Nephron progenitor cell (in vitro differentiated cells): ENCODE measurements at places on chromosomes 1 and 21.

- no peaks in the 10 kb centered on the region for H3K36me3 ChIP-seq
- H3K4me1 ChIP-seq, result no peaks in the 10 kb centered on the region
- DNase-seq, result no peak
- no peak overlapping the region for H3K27ac ChIP-seq
- H3K27me3 ChIP-seq, result no peaks in the 10 kb centered on the region
These were observed 45.8 kb upstream of the RALGPS2 start for GRCh38 chr1:178679237-178679636.

- H3K36me3 ChIP-seq, result no peaks in the 10 kb centered on the region
- peaks cover 55% of the 10 kb centered on the region for H3K27me3 ChIP-seq
- DNase-seq, result no peak
- peaks cover 9% of the 10 kb centered on the region for H3K4me1 ChIP-seq
- no peak overlapping the region for H3K4me3 ChIP-seq
These were observed 3.1 kb downstream of the GABRD start for GRCh38 chr1:2022063-2022770.

DNA sequence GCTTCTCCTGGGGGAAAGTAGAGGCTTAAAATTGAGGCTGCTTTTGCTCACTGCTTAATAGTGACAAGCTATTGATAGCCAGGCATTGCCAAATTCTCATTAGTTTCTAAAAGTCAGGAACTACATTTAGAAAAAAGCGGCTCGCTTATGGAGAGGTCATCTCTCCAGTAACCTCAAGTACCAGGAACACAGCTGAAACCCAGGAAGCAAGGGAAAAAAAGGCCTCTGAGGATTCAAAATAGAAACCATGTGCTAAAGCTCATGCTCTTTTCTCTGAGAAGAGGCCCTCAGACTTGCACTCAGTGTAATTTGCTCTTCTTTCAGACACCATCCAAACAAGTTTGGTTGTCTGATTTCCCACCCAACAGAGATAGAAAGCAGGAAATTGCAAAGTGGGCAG is 261.4 kb upstream of the USP25 start:
- peak overlapping the region; percentile 87 for H3K27ac ChIP-seq
- H3K27me3 ChIP-seq, result peaks cover 5% of the 10 kb centered on the region
- DNase-seq, result no peak
- H3K36me3 ChIP-seq, result no peaks in the 10 kb centered on the region

- no peak for DNase-seq
- H3K36me3 ChIP-seq, result no peaks in the 10 kb centered on the region
- H3K4me1 ChIP-seq, result peaks cover 6% of the 10 kb centered on the region
- H3K27me3 ChIP-seq, result peaks cover 3% of the 10 kb centered on the region
- no peak overlapping the region for H3K4me3 ChIP-seq
These were observed 111.8 kb upstream of the PRMT6 start for GRCh38 chr1:106944721-106945120.

DNA sequence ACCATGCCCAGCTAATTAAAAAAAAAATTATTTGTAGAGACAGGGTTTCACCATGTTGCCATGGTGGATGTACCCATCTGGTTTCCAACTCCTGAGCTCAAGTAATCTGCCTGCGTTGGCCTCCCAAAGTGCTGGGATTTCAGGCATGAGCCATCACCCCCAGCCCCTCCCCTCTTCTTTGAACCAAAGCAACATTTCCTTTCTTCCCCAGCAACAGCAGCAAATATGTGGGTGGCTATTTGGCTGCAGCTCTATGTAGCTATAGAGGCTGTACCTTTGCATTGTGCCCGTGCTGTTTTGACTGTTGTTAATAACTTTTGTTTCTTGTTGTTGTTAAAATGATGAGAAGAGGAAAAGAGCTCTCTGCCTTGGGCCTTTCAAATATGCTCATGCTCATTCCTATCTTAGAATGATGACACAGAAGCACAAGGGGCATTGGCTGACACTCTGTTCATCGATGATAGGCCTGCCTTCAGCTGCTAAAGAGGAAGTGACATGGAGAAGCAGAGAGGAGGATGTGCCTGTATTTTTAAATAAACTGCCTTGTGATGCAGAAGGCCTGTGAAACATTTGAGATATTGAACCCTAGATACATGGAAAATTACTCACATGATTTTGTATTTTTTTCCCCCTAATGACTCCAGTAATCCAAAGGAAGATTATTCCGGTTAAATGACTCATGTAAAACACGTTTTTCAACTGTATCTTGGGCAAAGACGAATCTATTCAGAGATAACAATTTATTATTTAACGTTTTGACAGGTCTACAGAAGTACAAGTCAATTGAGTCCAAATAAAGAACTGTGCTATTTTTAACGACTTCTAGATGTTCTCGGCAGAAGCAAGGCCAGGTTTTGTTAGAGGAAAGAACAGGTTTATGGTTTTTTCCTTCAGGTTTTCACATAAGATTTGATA is 20.5 kb upstream of the XPR1 start:
- H3K4me1 ChIP-seq, result peaks cover 11% of the 10 kb centered on the region
- no peaks in the 10 kb centered on the region for H3K27me3 ChIP-seq
- no peaks in the 10 kb centered on the region for H3K36me3 ChIP-seq
- peak overlapping the region; percentile 29 for H3K27ac ChIP-seq

DNA sequence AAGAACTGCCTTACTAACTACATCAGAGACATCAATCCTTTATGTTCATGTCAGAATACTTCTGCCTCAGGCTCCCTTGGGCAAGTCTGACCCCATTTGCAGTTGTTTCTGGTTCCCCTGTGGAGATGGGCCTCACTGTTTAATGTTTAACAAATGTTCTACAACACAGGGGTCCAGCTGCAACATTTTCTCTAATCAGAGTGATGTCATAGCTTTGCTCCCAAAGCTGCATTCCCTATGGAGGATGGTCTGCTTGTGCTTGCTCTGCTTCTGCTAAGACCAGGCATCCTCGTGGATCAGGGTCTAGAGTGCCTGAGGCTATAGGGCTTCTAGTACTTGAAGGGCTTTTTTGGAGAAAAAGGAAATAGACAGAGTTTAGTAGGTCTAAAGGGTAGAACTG is 1071.2 kb downstream of the TTLL7 start:
- H3K27me3 ChIP-seq, result no peaks in the 10 kb centered on the region
- no peaks in the 10 kb centered on the region for H3K36me3 ChIP-seq
- DNase-seq, result no peak
- H3K4me1 ChIP-seq, result peaks cover 31% of the 10 kb centered on the region

- H3K27ac ChIP-seq, result no peak overlapping the region
- peaks cover 25% of the 10 kb centered on the region for H3K27me3 ChIP-seq
- H3K4me3 ChIP-seq, result no peak overlapping the region
- no peaks in the 10 kb centered on the region for H3K36me3 ChIP-seq
- no peak for DNase-seq
These were observed 79.7 kb upstream of the RUNX3 start for GRCh38 chr1:25009671-25010262.

GRCh38 chr1:99672038-99672437 is 26.1 kb downstream of the PALMD start:
- H3K36me3 ChIP-seq, result no peaks in the 10 kb centered on the region
- H3K27me3 ChIP-seq, result no peaks in the 10 kb centered on the region
- no peak for DNase-seq

- peak within 1 kb of the TSS; percentile 84 for H3K4me3 ChIP-seq
- peaks cover 3% of the 10 kb centered on the region for H3K27me3 ChIP-seq
These were observed at the start of gene CERS2 for GRCh38 chr1:150974580-150975478. CERS2 (minus strand) TSS chr1:150974835; CDS start chr1:150969090, 5,745 bp downstream.

GRCh38 chr1:61501971-61502916 is 222.7 kb downstream of the TM2D1 start:
- no peak overlapping the region for H3K4me3 ChIP-seq
- H3K36me3 ChIP-seq, result no peaks in the 10 kb centered on the region
- peaks cover 29% of the 10 kb centered on the region for H3K4me1 ChIP-seq
- peak overlapping the region; percentile 68 for H3K27ac ChIP-seq
- DNase-seq, result peak; percentile 26

DNA sequence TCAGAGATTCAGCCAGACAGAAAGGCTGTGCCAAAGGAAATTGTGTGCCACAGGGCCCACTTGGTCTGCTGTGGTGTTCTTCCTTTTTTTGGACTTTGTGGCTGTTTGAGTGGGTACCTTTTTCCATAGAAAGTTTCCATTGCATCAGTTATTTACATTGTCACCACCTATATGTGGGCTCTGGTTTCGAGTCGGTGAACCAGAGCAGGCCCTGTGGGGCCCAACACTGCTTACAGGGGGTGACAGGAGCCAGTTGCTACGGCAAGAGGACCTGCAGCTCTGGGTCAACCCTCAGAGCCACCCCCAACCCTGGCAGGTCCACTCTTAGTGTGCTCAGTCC is 157.0 kb upstream of the EDN2 start:
- no peak overlapping the region for H3K4me3 ChIP-seq
- H3K36me3 ChIP-seq, result no peaks in the 10 kb centered on the region
- peaks cover 10% of the 10 kb centered on the region for H3K27me3 ChIP-seq

GRCh38 chr1:155051342-155051776 is 243 bp downstream of the ADAM15 start:
- H3K4me3 ChIP-seq, result peak overlapping the region; percentile 84
- H3K27me3 ChIP-seq, result peaks cover 11% of the 10 kb centered on the region
- H3K27ac ChIP-seq, result no peak overlapping the region
- no peaks in the 10 kb centered on the region for H3K36me3 ChIP-seq
- peaks cover 51% of the 10 kb centered on the region for H3K4me1 ChIP-seq

GRCh38 chr1:3787745-3788605 is 8.3 kb downstream of the LRRC47 start:
- H3K4me1 ChIP-seq, result peaks cover 6% of the 10 kb centered on the region
- H3K4me3 ChIP-seq, result no peak overlapping the region
- H3K36me3 ChIP-seq, result peaks cover 30% of the 10 kb centered on the region
- H3K27ac ChIP-seq, result peak overlapping the region; percentile 45

GRCh38 chr1:8026976-8027747 is 1.1 kb upstream of the ERRFI1 start:
- DNase-seq, result peak; percentile 19
- peaks cover 10% of the 10 kb centered on the region for H3K27me3 ChIP-seq
- peaks cover 55% of the 10 kb centered on the region for H3K4me1 ChIP-seq

- no peaks in the 10 kb centered on the region for H3K36me3 ChIP-seq
- H3K4me1 ChIP-seq, result peaks cover 83% of the 10 kb centered on the region
- DNase-seq, result no peak
- H3K27ac ChIP-seq, result no peak overlapping the region
- H3K27me3 ChIP-seq, result peaks cover 38% of the 10 kb centered on the region
- H3K4me3 ChIP-seq, result peak overlapping the region; percentile 48
These were observed 110.5 kb downstream of the CASZ1 start for GRCh38 chr1:10685808-10686403.

- H3K27me3 ChIP-seq, result no peaks in the 10 kb centered on the region
- no peak for DNase-seq
- peak overlapping the region; percentile 40 for H3K4me3 ChIP-seq
These were observed 25.0 kb upstream of the SYDE2 start for GRCh38 chr1:85225624-85226380.

- H3K27ac ChIP-seq, result no peak overlapping the region
- H3K4me3 ChIP-seq, result no peak overlapping the region
- H3K4me1 ChIP-seq, result peaks cover 50% of the 10 kb centered on the region
- H3K36me3 ChIP-seq, result peaks cover 84% of the 10 kb centered on the region
- no peak for DNase-seq
These were observed 59.9 kb downstream of the SYT6 start for GRCh38 chr1:114093624-114094362.

DNA sequence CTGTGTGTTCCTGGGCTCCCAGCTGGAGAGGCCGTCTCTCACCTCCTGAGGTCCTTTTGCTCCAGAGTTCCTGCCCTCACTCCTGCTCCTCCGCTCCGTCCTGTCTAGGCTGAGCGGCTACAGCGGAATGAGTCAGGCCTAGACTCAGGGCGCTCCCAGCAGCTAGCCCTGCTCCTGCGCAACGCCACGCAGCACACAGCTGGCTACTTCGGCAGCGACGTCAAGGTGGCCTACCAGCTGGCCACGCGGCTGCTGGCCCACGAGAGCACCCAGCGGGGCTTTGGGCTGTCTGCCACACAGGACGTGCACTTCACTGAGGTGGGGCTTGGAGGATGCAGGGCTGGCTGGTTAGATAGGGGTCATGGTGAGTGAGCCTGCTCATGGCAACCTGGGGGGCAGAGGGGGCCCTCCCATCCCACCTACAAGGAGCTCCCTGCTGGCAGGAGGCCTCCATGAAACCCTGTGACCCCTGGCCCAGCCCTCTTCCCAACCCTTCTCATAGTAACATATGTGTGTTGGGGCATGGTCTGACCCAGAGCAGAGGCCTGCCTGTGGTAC is 15.1 kb downstream of the PSRC1 start:
- H3K27ac ChIP-seq, result peak overlapping the region; percentile 88
- H3K27me3 ChIP-seq, result peaks cover 6% of the 10 kb centered on the region
- peaks cover 13% of the 10 kb centered on the region for H3K36me3 ChIP-seq
- no peak for DNase-seq

DNA sequence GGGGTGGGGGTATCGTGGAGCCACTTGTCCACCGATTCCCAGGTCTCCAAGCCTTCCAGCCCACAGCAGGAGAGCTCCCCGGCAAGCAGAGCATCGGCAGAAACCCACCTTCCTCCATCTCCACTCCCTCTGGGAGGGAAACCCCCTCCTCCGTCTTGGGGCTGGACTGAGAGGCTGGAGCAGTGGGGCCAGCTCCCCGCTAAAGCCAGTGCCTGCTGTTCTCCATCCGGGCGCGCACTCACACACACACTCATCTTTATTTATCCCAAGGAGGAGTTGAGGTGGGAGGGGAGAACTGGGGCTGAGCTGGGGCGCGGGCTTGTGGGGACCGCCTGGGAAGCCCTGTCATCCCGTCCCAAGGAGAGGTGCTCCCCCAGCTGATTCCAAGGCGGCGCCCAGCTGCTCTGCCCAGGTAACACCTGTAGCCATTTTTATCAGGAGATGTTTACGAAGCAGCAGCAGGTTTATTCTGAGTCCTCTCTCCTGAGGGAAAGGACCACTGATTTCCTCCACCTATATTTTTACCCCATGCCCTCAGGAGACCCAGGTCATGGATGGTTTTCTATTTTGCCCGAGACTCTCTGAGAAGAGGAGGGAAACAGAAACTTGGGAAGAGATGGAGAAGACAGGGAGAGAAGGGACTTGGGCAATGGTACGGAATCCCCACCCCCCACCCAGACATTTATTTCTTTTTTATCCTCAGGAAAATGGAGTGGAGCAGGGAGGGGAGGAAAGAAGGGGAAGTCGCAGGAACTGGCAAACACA is 2.1 kb downstream of the KCNN3 start:
- H3K36me3 ChIP-seq, result no peaks in the 10 kb centered on the region
- DNase-seq, result no peak
- H3K27me3 ChIP-seq, result peaks cover 68% of the 10 kb centered on the region
- peaks cover 77% of the 10 kb centered on the region for H3K4me1 ChIP-seq
- H3K4me3 ChIP-seq, result peak overlapping the region; percentile 76

- no peak overlapping the region for H3K4me3 ChIP-seq
- no peak for DNase-seq
- no peak overlapping the region for H3K27ac ChIP-seq
- no peaks in the 10 kb centered on the region for H3K27me3 ChIP-seq
- peaks cover 52% of the 10 kb centered on the region for H3K36me3 ChIP-seq
These were observed 131.5 kb downstream of the HUNK start for GRCh38 chr21:32004291-32004690.

GRCh38 chr1:40273547-40274166 is 15.6 kb downstream of the ZMPSTE24 start:
- no peaks in the 10 kb centered on the region for H3K4me1 ChIP-seq
- no peak overlapping the region for H3K4me3 ChIP-seq
- H3K36me3 ChIP-seq, result peaks cover 65% of the 10 kb centered on the region

DNA sequence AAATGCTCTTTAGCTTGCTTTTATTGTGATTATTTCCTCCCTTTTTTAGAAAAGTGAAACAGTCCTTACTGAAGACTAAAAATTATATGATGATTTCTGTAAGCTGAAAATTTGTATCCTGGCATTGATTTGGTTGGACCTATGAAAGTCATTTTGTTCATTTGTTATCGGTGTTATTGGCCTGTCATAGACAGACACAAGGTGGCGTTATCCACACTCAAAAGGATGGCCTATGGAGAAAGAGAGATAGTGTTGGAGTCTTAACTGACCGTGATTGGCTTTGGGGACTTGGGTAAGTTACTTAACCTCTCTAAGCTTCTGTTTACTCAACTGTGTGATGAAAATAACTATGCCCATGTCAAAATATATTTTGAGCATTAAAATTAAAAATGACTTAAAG is 203.6 kb upstream of the CHODL start:
- peaks cover 3% of the 10 kb centered on the region for H3K27me3 ChIP-seq
- H3K27ac ChIP-seq, result no peak overlapping the region
- no peaks in the 10 kb centered on the region for H3K4me1 ChIP-seq
